ENCODE measurements at places on chromosomes 7 and 10.

- DNase-seq = peak; percentile 40
These were observed 11.5 kb downstream of the OR6B1 start for GRCh38 chr7:144011458-144012230.

- DNase-seq = no peak
These were observed 14.7 kb upstream of the CPED1 start for GRCh38 chr7:120973849-120974248.

- no peak for DNase-seq
These were observed 13.7 kb downstream of the KIN start for GRCh38 chr10:7773845-7774801.

GRCh38 chr7:155343150-155343549 is 45.5 kb downstream of the INSIG1 start:
- DNase-seq = no peak

GRCh38 chr10:17286562-17287550 is 58.8 kb downstream of the VIM start:
- no peak for DNase-seq

- no peak for DNase-seq
These were observed 360.0 kb upstream of the IGFBP3 start for GRCh38 chr7:46281071-46281470.

GRCh38 chr7:117072620-117073118 is 119.4 kb downstream of the ST7 start:
- DNase-seq = peak; percentile 64

GRCh38 chr10:61821153-61821552 is 80.3 kb upstream of the ARID5B start:
- no peak for DNase-seq

DNA sequence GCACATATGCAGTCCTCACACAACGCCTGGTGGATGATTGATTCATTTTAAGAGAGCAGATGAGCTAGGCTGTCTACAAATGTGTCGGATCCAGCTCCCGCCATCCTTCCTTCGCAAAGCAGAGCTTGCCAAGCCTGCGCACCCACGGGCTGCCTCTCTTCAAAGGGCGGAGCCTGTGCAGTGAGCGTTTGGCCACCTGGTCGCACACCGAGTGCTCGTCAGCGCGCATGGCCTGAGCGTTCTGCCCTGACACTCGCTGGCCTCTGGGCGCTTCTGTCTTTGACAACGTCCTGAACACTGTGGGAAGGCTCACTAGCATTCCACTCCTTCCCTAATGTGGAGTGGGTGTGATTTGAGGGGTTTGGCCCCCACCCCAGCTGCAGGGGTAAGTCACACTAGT is 47.1 kb upstream of the TMEM72 start:
- peak; percentile 12 for DNase-seq

DNA sequence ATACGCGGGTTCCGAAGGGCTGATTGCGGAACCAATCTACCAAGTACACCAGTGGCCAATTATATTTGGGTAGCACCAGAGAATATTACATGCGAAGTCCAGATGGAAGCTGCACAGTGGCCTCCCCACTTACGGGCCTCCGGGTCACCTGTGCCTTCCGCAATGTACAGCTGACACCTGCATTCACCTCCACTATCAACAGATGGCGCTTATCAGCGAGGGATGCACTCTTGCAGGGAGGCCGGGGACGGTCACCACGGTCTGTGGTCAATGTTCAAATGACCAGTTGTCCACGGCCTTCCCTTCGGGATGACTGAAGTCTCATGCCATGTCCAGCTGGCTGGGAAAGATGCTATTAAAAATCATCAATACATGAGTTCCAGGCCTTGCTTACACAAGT is 47.6 kb downstream of the SLIT1 start:
- DNase-seq = no peak

GRCh38 chr10:86195521-86196157 is 171.0 kb downstream of the GRID1 start:
- DNase-seq = no peak

GRCh38 chr10:15197276-15197675 is 28.8 kb upstream of the NMT2 start:
- peak; percentile 57 for DNase-seq

DNA sequence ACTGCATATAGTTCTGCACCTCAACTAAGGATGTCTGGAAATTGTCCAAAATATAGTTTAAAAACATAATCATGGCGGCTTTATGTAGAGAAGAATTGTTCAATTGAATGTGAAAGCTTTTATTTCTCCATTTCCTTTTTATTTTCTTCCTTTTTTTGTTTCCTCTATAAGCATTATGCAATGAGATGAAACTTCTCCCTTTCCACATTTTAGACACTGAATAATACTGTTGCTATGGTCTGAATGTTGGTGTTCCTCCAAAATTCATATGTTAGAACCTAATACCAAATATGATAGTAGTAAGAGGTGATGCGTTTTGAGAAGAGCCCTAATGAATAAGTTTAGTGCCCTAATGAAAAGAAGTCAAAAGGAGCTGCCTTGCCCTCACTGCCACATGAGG is 175.0 kb downstream of the RNLS start:
- peak; percentile 62 for DNase-seq

DNA sequence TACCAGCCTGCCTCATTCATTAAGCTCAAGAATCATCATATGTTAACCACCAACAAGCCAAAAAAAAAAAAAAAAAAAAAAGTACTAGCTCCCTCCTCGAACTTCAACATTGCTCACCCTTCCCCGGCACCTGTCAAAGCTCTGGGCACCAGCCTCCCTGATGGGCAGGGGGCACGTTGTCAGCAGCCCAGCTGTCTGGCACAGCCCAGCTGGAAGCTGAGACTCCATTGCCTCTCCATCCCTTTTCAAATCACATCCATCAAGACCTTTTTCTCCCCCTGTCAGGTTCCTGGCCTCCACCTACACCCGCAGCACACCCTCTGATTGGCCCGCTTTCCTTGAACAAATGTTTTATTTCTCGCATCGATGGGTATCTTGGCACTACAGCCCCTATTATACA is 913.3 kb upstream of the AUTS2 start:
- DNase-seq = no peak

- peak; percentile 32 for DNase-seq
These were observed 38.8 kb downstream of the PSAP start for GRCh38 chr10:71812016-71812912.

DNA sequence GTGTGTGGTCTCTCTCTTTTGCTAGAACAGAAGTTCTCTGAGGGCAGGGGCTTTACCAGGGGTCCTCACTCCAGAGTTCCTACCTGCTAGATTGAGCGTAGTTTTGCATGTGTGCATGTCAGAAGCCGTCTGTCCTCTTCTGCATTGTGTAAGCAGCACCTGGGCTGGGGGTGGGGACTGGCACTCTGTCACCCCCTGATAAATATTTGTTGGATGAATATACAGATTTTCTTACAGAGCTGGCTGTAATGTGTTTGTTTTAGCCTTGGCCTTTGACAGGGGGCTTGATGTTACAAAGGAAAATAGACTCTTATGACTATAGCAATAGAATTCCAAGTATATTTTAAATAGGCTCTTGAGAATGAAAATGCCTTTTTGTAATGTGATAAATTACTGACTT is 46.6 kb downstream of the WDR37 start:
- DNase-seq = peak; percentile 9

GRCh38 chr7:100435401-100436304 is 644 bp downstream of the PPP1R35 start:
- DNase-seq = peak; percentile 33

- no peak for DNase-seq
These were observed 63.7 kb upstream of the ANTXRL start for GRCh38 chr10:46223064-46223480.

- DNase-seq = no peak
These were observed 28.2 kb upstream of the PAX2 start for GRCh38 chr10:100717166-100717565.

- DNase-seq = no peak
These were observed 334.2 kb downstream of the ABCA13 start for GRCh38 chr7:48505466-48505865.

DNA sequence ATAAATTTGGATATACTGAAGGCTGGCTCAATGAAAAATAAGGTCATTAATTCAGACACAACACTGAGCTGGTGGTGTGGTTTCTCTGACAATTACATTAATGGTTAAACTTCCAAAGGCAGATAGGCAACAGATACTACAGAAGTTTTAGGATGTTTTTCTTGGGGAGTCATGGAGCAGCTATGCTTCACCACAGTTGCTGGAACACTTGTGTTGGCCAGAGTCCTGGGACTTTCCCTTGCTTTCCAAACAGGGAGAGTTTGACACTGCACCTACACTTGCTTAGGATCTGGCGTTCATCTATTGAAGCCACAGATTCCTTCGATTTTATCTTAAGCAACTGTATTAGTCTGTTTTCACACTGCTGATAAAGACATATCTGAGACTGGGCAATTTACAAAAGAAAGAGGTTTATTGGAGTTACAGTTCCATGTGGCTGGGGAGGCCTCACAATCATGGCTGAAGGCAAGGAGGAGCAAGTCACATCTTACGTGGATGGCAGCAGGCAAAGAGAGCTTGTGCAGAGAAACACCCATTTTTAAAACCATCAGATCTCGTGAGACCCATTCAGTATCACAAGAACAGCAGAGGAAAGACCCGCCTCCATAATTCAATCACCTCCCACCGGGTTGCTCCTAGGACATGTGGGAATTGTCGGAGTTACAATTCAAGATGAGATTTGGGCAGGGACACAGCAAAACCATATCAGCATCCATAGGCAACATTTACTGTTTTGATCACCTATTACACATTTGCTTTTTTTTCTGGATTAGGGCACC is 27.8 kb upstream of the TMEM178B start:
- peak; percentile 75 for DNase-seq

- no peak for DNase-seq
These were observed 108.9 kb downstream of the ITGB8 start for GRCh38 chr7:20439416-20440185.

DNA sequence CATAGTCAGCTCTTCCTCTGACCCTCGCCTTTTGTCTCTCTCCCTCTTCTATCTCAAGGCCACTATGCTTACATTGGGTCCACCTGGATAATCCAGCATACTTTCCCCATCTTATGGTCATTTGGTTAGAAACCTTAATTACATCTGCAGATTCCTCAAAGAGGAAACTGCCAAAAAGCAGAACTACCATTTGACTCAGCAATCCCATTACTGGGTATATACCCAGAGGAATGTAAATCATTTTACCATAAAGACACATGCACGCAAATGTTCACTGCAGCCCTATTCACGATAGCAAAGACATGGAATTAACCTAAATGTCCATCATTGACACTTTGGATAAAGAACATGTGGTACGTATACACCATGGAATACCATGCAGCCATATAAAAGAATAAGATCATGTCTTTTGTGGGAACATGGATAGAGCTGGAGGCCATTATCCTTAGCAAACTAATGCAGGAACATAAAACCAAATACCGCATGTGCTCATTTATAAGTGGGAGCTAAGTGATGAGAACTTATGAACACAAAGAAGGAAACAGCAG is 114.8 kb upstream of the NPY start:
- no peak for DNase-seq

DNA sequence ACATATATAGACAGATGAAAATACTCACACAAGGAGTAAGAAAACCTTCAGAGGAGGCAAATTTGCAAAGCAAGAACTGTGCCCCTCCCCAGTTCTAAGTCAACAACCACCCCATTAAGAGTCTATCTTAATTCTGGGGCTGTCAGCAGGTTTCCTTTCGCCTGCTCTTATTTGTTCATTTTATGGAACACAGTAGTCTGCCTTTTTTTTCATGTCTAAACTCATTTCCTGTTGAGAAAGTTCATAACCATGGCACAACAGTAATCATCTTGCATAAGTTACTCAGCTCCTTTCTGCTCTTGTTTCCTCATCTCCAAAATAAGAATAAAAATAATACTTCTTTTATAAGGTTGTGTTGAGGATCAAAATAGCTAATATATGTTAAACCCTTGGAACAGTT is 25.8 kb upstream of the AMPH start:
- DNase-seq = no peak

DNA sequence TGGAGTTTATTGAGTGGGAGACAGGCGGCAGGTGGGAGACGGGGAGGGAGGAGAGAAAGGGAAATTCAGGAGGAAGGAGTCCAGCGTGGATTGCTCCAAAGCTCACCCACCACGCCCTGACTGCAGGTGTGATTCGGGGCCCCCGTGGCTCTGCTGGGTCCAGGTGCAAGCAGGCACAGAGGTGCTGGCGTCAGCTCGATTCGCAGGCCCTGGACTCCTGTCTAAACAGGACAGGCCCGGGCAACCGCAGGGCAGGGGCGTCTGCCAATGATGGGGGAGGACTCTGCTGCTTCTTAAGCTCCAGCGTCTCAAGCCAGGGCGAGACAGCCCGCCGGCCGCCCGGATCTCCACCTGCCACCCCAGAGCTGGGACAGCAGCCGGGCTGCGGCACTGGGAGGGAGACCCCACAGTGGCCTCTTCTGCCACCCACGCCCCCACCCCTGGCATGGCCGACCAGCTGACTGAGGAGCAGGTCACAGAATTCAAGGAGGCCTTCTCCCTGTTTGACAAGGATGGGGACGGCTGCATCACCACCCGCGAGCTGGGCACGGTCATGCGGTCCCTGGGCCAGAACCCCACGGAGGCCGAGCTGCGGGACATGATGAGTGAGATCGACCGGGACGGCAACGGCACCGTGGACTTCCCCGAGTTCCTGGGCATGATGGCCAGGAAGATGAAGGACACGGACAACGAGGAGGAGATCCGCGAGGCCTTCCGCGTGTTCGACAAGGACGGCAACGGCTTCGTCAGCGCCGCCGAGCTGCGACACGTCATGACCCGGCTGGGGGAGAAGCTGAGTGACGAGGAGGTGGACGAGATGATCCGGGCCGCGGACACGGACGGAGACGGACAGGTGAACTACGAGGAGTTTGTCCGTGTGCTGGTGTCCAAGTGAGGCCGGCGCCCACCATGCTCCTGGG is at the start of gene CALML3:
CALML3 (plus strand) TSS at position 321 of the 920 bp plus-strand sequence; CDS start at position 446, 125 bp downstream.
- no peak for DNase-seq

All from fibroblast of lung (primary cell).